ENCODE measurements at places on chromosomes 11 and 22.
A peak's percentile ranks its signal among the peaks of the same experiment; 100 is the strongest.

GRCh38 chr22:36252754-36253522, at the start of gene APOL1:
TSS of gene APOL1 (plus strand) at chr22:36253133. CDS start at chr22:36254956, 1,823 bp downstream.
- no peak for DNase-seq

- DNase-seq = peak; percentile 47
Observed at GRCh38 chr22:25494774-25495173, 69.7 kb upstream of the GRK3 start.

GRCh38 chr22:32686354-32686753, 115.2 kb upstream of the TIMP3 start:
- no peak for DNase-seq

DNA sequence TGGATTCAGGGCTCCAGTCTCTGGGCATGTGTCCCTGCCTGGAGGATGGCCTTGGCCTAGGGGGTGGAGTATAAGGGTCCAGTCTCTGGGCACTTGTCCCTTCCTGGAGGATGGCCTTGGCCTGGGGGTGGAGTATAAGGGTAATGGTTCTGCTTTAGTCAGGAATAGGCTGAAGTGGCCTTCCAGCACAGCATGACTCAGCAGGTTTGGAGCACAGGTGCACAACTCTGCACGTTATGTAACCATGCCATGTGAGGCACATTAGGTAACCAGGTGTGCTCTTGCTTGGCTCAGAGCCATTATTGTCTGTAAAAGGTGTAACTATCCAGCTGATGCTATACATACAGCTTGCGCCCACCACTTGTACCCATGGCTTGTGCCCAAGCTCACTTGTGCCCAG, 48.4 kb upstream of the POLD3 start:
- DNase-seq = peak; percentile 52

DNA sequence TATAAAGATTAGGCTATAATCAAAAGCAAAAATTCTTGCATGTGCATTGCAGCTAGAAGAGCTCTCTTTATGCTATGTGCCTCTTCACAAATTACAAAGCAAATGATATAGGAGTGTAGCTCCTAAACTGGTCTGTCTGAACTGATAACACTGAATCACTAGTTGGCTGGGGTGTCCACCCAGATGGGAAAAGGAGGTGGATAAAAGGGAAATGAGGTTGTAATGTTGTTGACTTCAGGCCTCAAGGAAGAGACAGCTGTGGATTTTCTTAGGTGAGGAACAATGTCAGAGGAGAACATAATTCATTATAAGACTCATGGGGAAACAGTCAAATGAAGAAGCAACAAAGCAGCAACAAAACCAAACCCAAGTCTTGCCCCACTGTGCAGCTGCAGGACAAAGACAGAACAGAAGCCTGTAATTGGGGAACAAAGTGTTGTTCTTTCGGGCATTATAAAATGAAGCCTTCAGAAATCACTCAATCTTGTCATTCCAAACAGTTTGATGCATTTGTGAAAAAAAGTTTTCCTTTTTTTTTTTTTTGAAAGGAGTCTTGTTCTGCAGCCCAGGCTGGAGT, 130.1 kb upstream of the DDI1 start:
- no peak for DNase-seq

- no peak for DNase-seq
Observed at GRCh38 chr11:58659404-58659803, 36.9 kb downstream of the CNTF start.

- no peak for DNase-seq
Observed at GRCh38 chr11:110447343-110447742, 17.6 kb downstream of the FDX1 start.

- no peak for DNase-seq
Observed at GRCh38 chr11:88288560-88288959, 49.0 kb downstream of the CTSC start.

DNA sequence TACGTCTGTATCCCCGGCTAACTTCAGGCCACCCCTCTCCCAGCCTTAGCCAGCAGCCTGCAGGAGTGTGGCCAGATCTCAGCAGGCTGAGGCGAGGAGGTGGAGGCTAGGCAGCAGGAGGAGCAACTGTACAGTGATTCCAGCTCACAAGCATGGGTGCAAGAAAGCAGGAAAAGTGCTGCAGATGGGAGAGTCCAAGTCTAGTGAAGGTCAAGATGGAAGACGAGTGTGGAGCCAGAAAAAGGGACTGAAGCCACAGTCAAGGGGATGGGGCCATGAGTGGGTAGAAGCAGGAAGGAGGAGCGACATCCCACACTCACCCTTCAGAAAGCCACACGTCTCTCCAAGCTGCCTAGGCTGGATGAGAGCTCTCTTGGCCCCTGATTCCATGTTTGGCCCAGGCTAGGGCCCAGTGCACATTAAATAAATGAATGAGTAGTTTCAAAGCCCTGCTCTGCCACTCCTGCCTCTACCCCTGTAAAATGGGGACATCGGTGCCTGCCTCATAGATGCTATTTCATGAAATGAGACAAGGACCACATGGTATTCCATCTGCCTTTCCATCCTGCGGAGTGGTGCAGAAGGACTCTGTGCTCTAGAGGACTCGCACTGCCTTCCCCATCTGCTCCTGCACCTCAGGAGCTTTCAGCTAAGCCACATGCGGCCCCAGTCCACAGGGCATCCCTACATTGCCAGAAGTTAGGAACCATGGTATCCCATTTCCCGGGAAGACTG, 2.9 kb downstream of the YDJC start:
- DNase-seq = no peak

- peak; percentile 75 for DNase-seq
Observed at GRCh38 chr22:50252082-50253045, 1.3 kb upstream of the HDAC10 start.

GRCh38 chr11:131474947-131475346, 104.5 kb downstream of the NTM start:
- DNase-seq = no peak

- peak; percentile 80 for DNase-seq
Observed at GRCh38 chr11:10653946-10654810, 39.4 kb downstream of the IRAG1 start.

- DNase-seq = no peak
Observed at GRCh38 chr11:1746511-1746931, 3.9 kb downstream of the IFITM10 start.

GRCh38 chr11:12159351-12160099, 49.1 kb downstream of the MICAL2 start:
- DNase-seq = no peak

- DNase-seq = peak; percentile 71
Observed at GRCh38 chr11:84894666-84895065, 732.5 kb downstream of the DLG2 start.

DNA sequence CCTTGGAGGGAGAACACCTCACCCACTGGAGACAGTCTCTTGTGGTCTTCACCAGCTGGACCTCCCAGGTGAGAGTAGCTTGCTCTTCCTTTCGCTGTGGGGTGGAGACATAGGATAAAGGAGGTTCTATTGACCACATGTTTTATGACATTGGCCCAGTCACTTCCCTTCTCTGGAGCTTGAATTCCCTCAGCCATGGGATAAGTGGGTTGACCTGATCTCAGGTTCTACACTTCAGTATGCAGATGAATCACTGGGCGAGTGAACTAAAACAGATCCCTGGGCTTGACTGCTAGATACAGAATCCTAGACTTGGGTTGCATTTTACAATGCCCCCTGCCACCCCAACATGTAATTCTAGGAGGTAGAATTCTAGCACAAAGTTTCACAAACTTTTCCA, 54.8 kb upstream of the PRSS23 start:
- DNase-seq = no peak

DNA sequence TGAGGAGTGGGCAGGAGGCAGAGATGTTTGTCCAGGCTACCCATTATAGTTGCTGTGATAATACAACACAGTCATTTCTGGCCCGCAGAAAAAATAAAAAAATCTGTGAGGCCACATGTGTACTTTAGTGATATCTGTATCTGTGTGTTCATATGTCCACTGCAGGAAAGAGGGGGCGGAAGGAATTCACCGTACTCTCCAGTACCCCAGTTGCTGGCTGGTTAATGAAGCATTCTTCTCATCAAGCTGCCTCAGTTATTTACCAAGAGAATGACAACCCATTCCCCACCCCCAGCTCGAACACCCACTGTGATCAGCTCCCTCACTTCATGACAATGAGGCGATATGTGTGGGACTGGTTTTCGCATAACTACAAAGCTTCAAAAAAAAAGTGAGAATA, 309.3 kb downstream of the SOX6 start:
- DNase-seq = peak; percentile 4

- DNase-seq = no peak
Observed at GRCh38 chr11:111521135-111521534, 6.6 kb downstream of the HOATZ start.

GRCh38 chr11:28596816-28597215, 488.6 kb downstream of the METTL15 start:
- no peak for DNase-seq

- DNase-seq = no peak
Observed at GRCh38 chr11:35242412-35243242, 103.7 kb downstream of the CD44 start.

DNA sequence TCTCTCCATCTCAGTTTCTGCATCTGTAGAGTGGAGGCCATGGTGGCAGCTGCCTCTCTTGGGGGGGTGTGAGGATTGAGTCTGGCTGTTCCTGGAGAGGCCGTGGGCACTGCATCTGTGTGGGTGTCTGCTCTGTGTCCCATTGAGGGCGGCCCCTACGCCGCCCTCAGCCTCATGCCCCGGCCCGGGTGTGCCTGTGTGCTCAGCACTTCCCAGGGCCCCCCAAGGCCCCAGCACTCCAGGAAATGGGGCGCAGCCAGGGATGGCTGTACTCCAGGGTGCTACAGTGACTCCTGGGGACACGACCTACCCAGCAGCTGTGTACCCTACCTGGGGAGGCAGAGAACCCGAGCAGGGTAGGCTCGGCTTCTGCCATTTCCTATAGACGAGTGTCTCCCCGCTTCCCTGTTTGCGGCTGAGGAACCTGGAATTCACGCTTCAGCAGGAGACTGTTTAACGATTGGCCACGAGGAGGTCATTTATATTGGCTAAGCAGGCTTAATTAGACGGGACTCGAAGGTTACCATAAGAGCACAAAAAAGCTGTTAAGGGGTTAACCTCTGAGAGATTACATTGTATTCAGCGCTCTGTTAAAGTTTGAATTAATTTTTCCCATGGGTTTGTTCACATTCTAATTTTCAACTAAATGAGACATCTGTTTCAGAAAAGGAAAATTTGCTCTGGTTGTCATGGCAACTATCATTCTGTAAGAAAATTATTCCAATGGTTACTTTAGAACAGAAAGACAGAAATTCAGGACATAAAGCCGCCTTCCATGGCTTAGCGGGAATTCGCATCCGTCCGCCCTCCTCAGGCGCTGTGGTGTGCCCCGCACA, 76.4 kb downstream of the MPPED1 start:
- DNase-seq = peak; percentile 35

DNA sequence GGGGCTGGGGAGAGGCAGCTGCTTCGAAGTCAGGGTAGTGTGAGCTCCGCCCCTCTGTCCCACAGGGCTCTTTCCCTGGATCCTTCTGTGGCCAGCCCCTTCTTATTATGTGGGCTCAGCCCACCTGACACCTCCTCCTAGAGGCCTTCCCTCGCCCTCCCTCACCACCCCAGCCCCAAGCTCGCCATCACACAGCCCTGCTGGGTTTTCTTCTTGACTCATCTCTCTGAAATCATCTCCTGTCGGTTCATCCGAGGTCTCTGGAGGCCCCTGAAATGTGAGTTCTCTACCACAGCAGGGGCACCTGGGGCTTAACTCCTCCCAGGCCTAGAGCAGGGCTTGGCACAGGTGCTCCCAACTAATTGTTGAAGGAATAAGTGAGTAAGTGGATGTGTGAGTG, 65.2 kb downstream of the CACNA1I start:
- DNase-seq = no peak

GRCh38 chr11:121421149-121421901, 30.8 kb upstream of the SORL1 start:
- DNase-seq = peak; percentile 18

GRCh38 chr22:29081517-29082236, 8.8 kb downstream of the KREMEN1 start:
- no peak for DNase-seq

DNA sequence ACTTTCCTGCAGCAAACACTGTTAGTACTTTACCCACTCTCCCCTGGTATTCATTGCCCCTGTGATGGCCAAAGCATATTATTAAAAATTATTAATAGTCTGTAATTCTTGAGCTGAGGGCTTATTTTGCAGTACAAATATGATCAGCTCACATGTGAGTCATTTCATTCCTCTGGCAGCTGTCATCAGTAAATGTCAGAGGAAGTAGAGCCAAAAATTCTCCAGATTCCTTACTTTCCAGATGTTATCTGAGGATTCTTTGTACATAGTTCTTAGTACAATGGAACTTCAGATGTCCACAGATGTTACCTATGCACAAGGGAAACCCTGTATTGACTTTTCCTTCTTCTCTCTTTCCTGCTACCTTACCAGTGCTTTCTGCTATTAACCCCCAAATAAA, 12.5 kb downstream of the OR5B3 start:
- DNase-seq = peak; percentile 46

DNA sequence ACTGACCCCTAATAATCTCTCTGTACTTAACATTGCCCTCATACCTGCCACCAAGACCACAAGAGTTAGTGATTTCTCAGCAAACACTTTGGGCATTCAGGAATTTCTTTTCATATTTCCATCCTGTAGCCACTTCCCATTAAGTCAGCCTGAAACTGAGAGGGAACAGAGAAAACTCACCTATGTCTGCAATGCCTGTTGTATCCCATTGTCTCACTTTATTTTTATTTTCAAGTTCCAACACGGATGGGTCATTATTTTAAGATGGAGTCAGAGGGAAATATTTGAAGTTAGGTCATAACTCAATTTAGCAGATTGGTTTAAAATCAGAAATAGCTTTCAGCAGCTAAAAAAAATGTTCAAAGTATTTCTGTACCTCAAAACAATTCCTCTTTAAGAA, 937.8 kb upstream of the CHORDC1 start:
- no peak for DNase-seq

DNA sequence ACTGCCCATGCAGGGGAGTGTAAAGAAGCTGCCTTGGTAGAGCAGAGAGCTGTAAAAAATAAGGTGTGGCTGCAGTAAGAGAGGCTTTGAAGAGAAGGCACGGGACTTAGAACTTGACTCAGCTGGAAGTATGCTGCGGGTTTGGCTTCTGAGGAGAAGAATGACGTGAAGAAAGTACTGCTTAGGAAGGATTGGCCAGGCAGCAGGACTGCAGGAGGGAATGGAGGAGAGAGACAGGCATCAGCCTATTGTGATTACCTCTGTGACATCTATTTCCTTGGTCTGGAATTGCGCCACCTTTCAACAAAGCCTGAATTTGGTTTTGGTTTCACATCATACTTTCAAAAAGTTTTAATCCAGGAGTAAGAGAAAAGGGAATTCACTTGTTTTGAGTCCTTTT, 22.5 kb downstream of the PRRG4 start:
- DNase-seq = peak; percentile 8

DNA sequence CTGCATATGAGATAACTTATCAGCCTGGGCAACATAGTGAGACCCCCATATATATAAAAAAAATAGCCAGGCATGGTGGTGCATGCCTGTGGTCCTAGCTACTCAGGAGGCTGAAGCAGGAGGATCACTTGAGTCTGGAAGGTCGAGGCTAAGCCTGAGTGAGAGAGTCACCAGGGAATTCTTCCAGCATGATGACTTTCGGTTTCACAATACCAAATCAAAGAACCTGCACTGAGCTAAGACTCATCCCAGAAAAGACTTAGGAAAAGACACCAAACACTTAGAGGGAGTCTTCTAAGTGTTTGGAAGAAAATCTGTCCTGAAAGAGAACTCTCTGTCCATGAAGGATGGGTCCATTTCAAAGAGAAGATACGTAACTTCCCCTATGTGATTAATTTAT, 12.7 kb downstream of the STK33 start:
- DNase-seq = peak; percentile 8

GRCh38 chr11:117409511-117409910, 81.9 kb downstream of the CEP164 start:
- DNase-seq = no peak

Measured in mesendoderm (in vitro differentiated cells).